Right cardiac atrium (tissue), 5 donors: ENCODE measurements at places on chromosomes 11 and 22.

DNA sequence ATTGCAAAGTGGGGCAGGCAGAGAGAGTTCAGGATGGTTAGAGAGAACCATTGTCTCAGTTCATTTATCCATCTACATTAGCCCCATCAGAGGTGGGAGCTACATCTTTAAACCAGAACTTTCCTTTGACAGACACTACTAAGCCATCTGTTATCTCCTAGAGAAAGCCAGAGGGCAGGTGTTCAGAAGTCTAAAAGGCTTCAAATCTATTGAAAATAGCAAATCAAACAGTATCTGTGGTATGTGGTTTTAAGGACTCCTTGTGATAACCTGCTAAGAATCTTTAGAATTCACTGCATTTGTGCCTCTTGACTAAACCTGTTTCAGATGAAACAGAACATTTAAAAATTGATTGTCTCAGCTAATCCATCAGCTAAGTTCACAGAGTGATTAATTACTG is 43.9 kb upstream of the PARVG start:
- DNase-seq, result no peak

DNA sequence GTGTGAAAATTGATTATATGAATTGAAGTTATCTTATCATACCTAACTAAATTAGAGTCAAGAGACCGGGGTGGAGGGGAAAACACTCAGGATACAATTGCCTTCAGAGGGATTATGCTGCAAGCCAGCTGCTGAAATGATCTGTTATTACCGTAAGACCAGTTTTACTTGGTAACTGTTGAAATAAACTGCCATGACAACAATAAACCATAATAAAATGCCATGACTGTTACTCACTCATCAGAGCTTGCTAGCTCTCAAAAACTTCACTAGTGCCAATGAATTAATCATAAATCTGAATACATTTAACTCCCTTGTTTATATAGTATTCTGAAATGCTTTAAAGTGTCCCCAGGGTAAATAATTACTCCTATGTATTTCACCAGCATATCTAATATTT is 68.2 kb downstream of the CASP12 start:
- no peak for DNase-seq

DNA sequence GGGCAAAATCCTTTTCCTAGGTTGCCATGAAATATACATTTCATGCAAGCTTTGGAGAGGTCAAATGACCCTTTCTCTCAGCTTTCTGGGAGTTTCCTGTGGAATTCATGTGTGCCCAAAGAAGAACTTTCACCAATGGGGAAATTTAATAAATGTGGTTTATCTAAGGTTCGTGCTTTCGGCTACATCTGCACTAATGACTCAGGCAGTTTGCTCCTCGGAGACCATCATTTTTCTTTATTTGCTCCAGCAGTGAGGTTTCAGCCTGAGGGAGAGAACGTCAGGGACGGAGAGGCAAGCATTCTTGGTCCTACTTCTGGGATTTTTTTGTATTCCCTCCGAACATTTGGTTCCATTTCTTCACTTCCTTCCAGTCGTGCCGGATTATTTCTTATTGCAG is 85.2 kb downstream of the FLI1 start:
- DNase-seq, result no peak

- DNase-seq, result no peak
These were observed 23.2 kb upstream of the BIRC3 start for GRCh38 chr11:102293873-102294601.

DNA sequence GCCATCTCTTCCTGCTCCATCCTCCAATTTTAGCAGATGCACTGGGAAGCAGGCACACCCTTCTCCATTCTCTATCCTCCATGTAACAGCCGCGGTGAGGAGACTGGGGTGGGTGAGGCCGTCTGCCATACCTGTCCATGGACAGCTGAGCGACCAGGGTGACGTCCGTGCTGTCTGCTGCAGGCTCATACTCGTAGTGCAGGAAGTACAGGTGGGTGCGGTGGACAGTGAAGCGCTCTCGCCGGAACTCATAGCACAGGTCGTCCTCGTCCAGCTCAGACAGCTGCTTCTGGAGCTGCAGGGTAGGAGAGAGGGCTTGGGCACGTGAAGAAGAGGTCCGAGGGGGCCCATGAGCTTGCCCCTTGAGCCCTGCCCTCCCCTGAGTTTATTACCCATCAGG is 257.8 kb upstream of the SYN3 start:
- DNase-seq, result no peak

DNA sequence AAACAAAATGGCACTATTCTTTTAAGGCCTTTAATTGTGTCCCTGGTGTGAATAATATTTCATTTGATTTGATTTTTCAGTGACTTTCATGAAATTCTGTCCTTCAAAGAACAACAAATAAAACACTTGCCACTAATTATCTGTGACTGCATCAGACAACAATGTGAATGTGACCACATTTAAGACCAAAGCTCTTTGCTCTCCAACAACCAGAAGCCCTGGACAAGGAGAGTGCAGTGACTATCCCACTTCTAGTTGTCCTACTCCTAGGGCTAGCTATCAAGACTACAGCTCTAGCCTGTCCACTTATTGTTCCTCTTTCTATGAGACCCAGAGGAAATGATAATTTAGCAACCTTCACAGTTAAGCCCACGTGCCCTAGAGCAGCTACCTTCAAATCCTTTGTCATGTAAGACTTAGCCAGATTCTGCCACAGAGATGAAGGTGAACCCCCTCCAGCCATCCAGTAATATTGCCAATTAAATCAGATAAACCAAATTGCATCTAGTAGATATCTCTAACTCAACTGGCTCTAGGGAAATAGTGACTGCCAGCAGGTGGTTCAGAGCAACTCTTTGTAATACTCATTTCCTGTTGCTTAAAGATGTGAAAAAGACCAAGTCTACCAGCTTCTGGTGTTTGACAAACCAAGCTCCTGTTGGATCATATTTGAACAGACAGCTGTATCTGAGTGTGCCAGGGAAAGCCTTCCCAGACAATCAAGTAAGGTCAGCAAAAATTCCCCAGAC is 142.6 kb upstream of the BLID start:
- DNase-seq, result no peak
